Cortex of kidney (tissue), 1 donor: ENCODE measurements at places on chromosomes 1 and 21.

- DNase-seq = no peak
Measured at GRCh38 chr1:101098327-101098726, 72.7 kb upstream of the DPH5 start.

DNA sequence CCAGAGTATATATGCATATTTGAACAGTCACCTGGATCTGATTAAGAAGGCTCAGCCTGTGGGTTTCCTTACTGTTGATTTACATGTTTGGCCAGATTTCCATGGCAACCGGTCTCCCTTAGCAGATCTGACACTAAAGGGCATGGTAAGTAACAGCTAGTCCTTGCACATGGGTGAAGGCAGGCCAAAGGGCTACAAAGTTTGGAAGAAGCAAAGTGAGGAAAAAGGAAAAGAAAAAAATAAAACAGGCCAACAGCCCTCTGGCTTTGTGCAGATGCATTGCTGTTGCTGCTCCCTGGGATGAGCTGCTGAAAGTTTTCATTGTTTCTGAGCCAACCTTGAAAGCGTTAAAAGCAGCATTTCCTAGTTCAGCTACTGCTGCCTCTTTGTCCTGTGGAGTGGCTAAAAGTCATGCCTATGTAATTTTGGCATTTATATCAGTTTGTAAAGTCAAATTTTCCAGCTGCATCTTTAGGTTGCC is 176.5 kb upstream of the HOOK1 start:
- DNase-seq = no peak

- no peak for DNase-seq
Measured at GRCh38 chr1:239676522-239677273, 290.3 kb downstream of the CHRM3 start.

GRCh38 chr1:33433509-33434362 is 2.8 kb upstream of the PHC2 start:
- DNase-seq = no peak

- no peak for DNase-seq
Measured at GRCh38 chr1:24383381-24383940, 30.1 kb downstream of the STPG1 start.

GRCh38 chr1:7378346-7379130 is 392.6 kb upstream of the VAMP3 start:
- no peak for DNase-seq

GRCh38 chr1:203144661-203145060 is 17.1 kb downstream of the ADORA1 start:
- DNase-seq = no peak

GRCh38 chr1:225670806-225671733 is 18.1 kb upstream of the ENAH start:
- DNase-seq = no peak

- DNase-seq = no peak
Measured at GRCh38 chr1:65959896-65960567, 167.3 kb downstream of the PDE4B start.

GRCh38 chr21:39593522-39593921 is 19.2 kb upstream of the B3GALT5 start:
- DNase-seq = no peak

GRCh38 chr1:248778906-248779305 is 23.3 kb upstream of the LYPD8 start:
- no peak for DNase-seq

DNA sequence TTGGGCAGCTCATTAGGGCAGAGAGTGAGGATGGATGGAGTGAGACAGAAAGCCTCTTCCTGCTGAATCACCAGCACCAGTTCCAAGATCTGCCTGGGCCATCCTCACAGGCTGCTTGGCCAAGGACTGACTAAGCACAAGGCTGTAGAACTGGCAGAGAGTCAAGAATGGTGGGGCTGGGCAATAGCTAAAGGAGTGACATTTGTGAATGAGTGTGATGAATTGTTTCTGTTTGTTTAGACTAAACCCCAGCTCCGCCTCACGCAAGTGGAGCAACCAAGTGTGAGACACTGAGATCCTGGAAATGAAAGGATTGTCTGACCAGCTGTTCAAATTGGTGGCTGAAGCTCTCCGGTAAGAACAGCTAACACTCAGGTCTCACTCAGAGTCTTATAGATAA is 38.6 kb downstream of the BRINP2 start:
- DNase-seq = no peak

DNA sequence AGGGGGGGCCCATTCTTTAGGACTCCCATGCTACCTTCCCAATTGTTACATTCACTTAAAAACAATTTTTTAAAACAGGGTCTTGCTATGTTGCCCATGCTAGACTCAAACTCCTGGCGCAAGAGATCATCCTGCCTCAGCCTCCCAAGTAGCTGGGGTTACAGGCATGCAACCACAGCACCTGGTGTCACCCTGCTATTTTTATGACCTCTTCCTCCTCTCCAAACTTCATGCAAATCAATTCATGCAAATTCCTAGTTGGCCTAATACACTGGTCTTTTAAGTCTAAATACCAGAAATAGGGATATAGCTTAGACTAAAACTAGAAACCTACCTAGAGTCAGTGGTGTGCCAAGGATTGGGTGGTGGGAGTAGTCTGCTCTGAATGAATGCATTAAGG is 30.1 kb downstream of the CDKN2C start:
- DNase-seq = no peak

- no peak for DNase-seq
Measured at GRCh38 chr1:192747943-192748342, 60.9 kb upstream of the RGS2 start.

DNA sequence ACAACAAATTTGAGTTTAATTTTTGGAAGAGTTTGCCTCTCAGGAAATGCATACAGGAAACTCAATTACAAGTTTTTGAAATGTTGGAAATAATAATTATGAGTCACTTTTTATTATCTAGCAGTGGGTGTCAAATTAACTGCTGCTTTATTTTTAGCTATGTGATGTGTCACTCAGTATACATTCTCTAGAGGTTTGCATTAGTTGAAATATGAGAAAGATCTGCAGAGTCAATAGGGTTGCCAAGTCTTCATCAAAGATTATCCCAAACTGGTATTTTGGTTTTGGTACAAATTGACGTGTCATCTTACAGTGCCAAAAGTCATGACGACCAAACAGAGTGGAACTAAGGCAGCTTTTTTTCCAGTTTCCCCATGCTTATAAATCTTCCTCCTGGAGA is 54.3 kb upstream of the DIPK1A start:
- no peak for DNase-seq
